Myocyte (in vitro differentiated cells): ENCODE measurements at places on chromosomes 4 and X.
A peak's percentile ranks its signal among the peaks of the same experiment; 100 is the strongest.

DNA sequence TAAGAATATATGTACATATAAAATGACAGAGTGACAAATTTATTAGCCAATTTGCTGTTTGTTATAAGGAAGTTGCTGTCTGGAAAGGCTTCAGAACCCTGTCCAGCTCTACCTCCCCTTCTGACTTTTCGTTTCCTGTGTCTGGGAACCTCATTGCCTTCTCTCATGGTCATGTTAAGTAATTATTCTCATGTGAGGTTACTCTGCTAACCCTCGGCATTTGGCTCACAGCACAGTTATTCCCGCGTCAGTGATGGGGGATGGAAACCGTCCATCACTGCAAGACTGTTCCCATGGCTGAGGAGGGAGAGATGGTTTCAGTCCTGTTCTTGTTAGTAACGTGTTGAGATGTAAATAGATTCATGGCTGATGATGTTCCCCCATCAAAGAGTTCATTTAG, 11.9 kb downstream of the EDNRA start:
- DNase-seq, result no peak

- no peak for DNase-seq
Measured at GRCh38 chrX:12948495-12948894, 26.4 kb upstream of the TMSB4X start.

DNA sequence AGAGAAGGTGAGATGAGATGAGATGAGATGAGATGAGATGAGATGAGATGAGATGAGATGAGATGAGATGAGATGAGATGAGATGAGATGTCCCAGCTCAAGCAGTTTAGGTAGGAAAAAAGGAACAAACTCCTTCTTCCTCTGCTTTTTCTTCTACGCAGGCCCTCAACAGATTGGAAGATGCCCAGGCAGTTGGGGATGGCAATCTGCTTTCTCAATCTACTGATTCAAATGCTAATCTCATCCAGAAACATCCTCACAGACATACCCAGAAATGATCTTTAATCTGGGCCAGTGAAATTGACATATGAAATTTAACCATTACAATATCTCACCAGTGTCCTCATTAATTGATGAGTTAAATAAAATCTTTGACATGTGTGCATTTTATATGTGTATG, 370.3 kb upstream of the SLC7A11 start:
- no peak for DNase-seq

DNA sequence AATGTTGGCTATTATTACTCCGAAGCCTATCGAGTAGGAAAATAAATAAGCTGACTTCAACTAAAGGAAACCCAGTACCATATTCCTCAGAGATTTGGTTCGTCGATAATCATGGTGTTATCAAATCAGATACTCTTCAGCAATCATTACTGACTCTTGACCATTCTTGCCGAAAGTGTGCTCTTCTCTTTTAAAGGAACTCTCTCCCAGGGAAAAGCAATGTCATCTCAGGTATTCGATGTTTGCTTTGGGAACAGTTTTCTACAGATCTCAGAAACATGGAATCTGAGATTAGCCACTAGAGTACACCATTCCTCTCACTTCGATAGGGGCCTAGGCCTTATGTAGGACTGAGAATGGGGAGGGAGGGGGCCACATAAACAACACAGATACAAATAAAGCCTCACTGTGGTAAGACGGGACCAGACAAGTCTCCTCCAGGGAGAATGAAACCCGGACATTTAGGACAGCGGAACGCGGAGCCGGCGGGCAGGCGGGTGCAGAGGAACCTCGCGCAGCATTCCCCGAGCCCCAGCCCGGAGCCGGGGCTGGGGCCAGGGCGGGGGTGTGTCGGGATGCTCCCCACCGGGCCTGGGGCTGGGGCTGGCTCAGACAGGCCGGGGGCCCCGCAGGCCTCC, 581 bp downstream of the DNAJB14 start:
- peak; percentile 46 for DNase-seq

GRCh38 chrX:142637206-142637605, 388.5 kb upstream of the SPANXN4 start:
- DNase-seq, result no peak

DNA sequence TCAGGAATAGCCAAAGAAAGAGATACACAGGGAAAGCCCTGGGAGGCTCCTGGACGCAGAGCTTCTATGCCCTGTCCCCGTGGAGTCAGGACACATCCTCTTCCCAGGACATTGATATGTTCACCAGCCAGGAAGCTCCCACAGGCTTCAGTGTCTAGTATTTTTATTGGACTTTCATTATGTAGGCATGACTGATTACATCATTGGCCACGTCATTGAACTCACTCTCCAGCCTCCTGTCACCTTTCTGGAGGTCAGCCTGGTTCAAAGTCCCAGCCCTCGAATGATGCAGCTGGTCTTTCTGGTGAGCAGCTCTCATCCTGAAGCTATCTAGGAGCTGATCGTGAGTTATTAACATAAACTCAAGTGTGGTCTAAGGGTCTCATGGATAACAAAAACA, 104.1 kb downstream of the CPEB2 start:
- no peak for DNase-seq

GRCh38 chr4:26715636-26716242, 131.9 kb downstream of the TBC1D19 start:
- DNase-seq, result peak; percentile 63

- no peak for DNase-seq
Measured at GRCh38 chr4:155582041-155582440, 84.6 kb upstream of the GUCY1A1 start.

DNA sequence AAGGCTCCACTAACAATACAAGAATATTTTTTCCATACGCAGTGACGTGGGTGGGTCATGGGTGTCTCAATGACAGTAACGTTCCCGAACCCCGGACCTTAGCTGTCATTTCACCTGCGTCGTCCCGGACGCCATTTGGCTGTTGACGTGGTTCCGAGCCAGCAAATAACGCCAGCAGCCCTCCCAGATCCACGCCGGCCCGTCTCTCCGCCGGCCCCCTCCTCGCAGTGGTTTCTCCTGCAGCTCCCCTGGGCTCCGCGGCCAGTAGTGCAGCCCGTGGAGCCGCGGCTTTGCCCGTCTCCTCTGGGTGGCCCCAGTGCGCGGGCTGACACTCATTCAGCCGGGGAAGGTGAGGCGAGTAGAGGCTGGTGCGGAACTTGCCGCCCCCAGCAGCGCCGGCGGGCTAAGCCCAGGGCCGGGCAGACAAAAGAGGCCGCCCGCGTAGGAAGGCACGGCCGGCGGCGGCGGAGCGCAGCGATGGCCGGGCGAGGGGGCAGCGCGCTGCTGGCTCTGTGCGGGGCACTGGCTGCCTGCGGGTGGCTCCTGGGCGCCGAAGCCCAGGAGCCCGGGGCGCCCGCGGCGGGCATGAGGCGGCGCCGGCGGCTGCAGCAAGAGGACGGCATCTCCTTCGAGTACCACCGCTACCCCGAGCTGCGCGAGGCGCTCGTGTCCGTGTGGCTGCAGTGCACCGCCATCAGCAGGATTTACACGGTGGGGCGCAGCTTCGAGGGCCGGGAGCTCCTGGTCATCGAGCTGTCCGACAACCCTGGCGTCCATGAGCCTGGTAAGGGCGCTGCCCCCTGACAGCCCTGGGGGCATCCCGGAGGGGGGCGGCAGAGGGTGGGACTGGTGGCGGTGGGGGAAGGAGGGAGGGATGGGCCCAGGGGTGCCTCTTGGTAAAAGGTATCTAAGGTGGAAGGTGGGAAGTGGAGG, at the start of gene CPE:
CPE (plus strand) TSS at position 264 of the 933 bp plus-strand sequence; CDS start at position 478, 214 bp downstream.
- DNase-seq, result peak; percentile 76

DNA sequence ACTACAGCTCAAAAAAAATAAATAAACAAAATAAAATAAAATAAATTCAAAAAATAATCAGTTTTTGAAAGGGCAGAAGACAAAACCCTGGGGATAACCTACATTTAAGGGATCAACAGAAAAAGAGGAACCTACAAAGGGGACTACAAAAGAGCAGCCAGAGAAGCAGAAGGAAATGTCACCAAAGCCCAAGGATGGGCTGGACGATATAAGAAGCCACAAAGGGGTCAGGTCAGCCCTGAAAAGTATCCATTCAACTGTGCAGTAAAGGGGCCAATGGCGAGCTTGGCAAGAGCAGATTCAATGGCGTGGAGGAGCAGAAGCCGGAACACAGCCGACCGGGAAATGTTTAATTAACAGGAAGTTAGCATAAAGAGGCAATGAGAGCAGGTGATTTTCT, 16.9 kb downstream of the ACOT9 start:
- DNase-seq, result no peak

GRCh38 chr4:155592179-155592937, 74.3 kb upstream of the GUCY1A1 start:
- no peak for DNase-seq

DNA sequence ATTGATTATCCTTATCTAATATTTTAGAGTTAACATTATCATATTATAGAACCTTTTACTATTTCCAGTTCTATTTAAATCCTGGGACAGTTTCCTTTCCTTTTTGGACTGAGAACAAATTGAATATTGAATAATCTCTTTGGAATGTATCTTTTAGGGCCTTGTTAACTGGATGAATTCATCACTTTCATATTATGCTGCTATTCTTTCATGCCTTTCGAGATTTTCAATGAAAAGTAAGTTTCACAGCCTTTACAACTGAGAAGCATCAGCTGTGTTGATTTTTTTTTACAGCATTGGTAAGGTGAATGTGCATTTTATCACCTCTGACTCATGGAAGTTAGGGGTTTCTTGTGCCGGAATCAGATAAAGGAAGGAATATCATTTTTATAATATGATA, 39.6 kb downstream of the PDLIM5 start:
- no peak for DNase-seq

GRCh38 chr4:48127682-48128404, 6.2 kb downstream of the TXK start:
- peak; percentile 93 for DNase-seq

DNA sequence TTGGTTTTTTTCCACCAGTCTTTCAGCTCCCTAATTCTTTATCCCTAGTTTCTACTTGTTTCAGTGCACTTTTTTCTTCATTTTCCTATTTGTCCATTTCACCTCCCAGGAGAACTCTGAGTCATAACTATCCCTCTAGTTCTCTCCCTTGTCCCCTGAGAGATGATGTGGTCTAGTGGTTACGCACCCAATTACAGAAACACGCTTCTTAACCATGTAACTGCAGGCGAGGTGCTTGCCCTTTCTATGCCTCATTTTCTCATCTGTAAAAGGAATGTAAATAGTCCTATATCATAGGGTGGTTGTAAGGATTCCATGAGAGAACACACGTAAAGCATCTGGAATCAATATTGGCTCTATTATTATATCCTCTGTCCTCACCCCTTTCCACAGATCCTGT, 8.8 kb upstream of the GRPR start:
- DNase-seq, result peak; percentile 30

GRCh38 chrX:154815274-154815818, 10.1 kb upstream of the MPP1 start:
- DNase-seq, result no peak

GRCh38 chr4:145130788-145131399, 32.8 kb downstream of the ABCE1 start:
- DNase-seq, result peak; percentile 15

- DNase-seq, result no peak
Measured at GRCh38 chr4:78742300-78742699, 33.9 kb upstream of the BMP2K start.

GRCh38 chrX:55867181-55867651, 149.7 kb downstream of the RRAGB start:
- peak; percentile 33 for DNase-seq

DNA sequence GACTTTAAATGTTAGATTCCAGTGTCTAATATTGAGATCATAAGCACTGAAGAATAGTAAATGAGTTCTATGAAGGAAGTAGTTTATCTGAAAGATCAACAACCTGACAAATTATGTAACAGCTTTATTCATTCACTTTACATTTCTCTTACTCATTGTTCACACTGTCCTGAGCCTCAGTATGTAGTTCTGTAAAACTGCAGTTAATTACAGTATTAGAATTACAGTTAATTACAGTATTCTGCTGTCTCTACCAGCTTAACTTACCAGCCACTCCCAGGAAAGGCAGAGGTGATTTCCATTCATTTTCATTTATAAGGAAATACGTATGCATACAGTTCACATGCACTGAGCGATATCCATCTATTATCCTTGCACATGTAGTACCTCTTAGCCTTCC, 32.7 kb downstream of the NFKB1 start:
- no peak for DNase-seq

GRCh38 chr4:169810325-169811323, 52.9 kb upstream of the HPF1 start:
- peak; percentile 90 for DNase-seq

GRCh38 chr4:22483551-22483981, 32.3 kb downstream of the ADGRA3 start:
- no peak for DNase-seq

DNA sequence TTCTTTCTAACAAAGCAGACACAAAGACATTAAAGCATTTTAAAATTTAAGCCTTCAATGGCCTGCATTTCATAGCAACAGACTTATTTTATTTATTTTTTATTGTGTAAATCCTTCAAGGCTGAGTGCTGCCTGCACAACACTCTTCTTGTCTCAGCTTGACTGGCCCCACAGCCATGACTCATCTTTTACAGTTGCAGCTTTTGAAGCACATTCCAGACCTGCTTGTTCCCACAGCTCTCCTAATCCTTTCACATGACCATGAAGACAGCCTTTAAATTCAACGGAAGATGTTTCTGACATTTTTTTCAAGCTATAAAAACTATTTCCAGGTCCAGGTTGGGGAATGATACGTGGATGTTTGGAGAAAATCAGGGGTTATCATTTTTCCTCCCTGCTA, 276.9 kb upstream of the TACR3 start:
- DNase-seq, result peak; percentile 84
